A549 treated with Hydrocortisone at 1 μM for 4 hours (cell line): ENCODE measurements at places on chromosomes 1 and 21. TPM values are rescaled to one million over a fixed set of nuclear protein-coding genes. Genes with fewer than 3 reads are reported as not detected.

TRIM67 gene
- 0.13 to 0.30 TPM (median 0.16 TPM) in 5 replicates for total RNA-seq

CELA2A gene
- total RNA-seq, result not detected in 5 replicates

CR1 gene
- total RNA-seq, result not detected in 5 replicates

RGS8 gene
- total RNA-seq, result not detected in 5 replicates

NCSTN gene
- total RNA-seq, result 42.3 to 49.7 TPM (median 46.6 TPM) in 5 replicates

AIM2 gene
- total RNA-seq, result not detected in 5 replicates

RAP1GAP gene
- total RNA-seq, result 9.1 to 11.0 TPM (median 10.2 TPM) in 5 replicates

CNR2 gene
- total RNA-seq, result 0.01 TPM in 1 of 5 replicates, not detected in the others

KRTAP10-10 gene
- not detected in 5 replicates for total RNA-seq

ABCG1 gene
- 1.8 to 2.9 TPM (median 2.6 TPM) in 5 replicates for total RNA-seq

UBIAD1 gene
- total RNA-seq, result 14.9 to 18.4 TPM (median 16.2 TPM) in 5 replicates

COL8A2 gene
- total RNA-seq, result 0.09 to 0.14 TPM (median 0.12 TPM) in 5 replicates

SLFNL1 gene
- total RNA-seq, result 0.02 to 0.06 TPM (median 0.05 TPM) in 3 of 5 replicates, not detected in the others
